Endothelial cell (in vitro differentiated cells): ENCODE measurements at places on chromosomes 3 and 15.

- DNase-seq: no peak
Observed at GRCh38 chr15:32857732-32858131, 139.9 kb downstream of the GREM1 start.

GRCh38 chr3:21407743-21408142 is 343.3 kb downstream of the ZNF385D start:
- no peak for DNase-seq

DNA sequence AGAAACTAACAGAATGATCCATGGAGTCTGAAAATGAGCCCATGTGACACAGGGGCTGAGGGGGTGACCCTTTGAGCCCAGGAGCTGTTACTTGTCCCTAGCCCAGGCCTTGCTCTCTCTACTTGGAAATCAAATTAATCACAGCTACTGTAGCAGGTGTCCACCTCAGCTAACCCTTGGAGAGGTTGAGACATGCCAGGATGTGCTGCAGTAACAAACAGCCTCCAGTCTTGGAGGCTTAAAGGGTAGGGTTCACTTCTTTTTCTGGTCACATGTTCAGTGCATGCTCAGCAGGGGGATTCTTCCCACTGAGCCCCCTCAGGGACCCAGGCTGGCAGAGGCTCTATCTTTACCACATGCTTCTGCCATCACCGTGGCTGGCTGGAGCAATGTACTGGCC is 21.4 kb downstream of the TPRA1 start:
- no peak for DNase-seq

GRCh38 chr15:60091157-60091556 is 87.0 kb downstream of the FOXB1 start:
- DNase-seq: no peak

GRCh38 chr15:33089878-33090757 is 104.4 kb downstream of the FMN1 start:
- DNase-seq: no peak

DNA sequence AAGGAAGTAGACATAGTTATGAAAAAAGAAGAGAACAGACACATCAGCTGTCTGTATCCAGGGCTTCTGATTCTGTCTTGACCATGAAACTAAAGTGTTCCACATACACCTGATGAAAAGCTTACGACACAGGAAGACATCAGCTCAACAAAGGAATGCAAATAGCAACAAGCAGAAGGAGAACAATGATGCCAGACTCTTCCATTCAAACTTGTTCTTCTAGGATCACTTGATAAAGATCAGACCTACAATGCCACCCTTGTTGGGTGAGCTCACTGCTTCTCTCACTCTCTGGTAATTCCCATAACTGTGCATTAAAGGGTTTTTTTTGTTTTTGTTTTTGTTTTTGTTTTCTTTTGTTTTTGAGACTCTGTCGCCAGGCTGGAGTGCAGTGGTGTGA is 49.7 kb downstream of the GATM start:
- no peak for DNase-seq

DNA sequence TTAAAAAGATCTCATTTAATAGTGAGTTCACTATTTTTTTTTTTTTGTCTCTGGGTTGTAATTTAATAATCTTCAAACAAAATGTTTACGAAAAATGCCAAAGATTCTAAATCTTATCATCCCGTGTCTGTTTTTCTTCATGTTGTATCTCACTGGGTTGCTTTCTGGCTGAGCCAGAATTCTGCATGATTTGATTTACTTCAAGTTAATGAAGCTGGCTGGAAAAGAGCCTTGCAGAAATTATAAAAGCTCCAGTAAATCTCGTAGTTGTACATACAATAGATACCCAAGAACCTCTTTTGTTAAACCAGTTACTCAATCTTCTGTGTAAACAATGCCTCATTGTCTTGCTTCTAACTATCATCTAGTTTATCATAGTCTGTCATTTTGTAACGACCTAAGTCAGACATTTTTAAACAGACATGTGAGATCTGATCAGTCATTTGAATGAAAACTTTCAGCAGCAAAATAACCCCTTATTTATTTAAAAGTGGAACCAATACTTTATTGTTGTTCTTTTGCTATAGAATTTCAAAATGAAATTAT is 249.0 kb downstream of the MCTP2 start:
- DNase-seq: no peak

- no peak for DNase-seq
Observed at GRCh38 chr3:69803681-69804270, 64.5 kb downstream of the MITF start.

GRCh38 chr3:38371541-38372213 is 25.1 kb downstream of the XYLB start:
- DNase-seq: no peak

- no peak for DNase-seq
Observed at GRCh38 chr3:115385774-115386730, 237.3 kb upstream of the GAP43 start.

DNA sequence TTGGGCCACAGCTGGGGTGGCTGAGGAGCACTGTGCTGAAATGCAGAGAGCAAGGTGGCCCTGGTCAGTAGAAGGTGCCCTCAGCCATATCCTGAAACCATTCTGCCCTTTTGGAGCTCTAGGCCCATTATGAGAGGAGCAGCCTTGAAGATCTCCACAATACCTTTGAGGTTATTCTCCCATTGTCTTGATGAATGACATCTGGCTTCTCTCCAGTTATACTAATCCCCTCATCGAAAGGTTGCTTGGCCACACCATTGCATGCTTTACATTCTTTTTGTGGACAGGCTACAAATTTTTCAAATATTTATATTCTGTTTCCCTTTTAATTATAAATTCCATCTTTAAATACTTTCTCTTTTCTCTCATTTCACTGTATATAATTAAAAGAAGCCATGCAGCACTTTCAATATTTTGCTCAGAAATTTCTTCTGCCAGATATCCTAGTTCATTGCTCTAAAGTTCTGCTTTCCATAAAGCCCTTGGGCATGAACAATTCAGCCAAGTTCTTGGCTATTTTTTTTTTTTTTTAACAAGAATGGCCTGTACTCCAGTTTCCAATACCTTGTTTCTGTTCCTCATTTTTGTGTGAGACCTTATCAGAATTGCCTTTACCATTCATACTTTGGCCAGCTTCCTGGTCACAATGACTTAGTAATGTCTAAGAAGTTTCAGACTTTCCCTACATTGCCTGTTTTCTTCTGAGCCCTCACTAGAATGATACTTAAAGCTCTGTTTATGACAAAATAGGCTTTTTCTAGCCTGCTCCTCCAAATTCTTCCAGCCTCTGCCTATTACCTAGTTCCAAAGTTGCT is 138.9 kb upstream of the SGO1 start:
- DNase-seq: no peak

DNA sequence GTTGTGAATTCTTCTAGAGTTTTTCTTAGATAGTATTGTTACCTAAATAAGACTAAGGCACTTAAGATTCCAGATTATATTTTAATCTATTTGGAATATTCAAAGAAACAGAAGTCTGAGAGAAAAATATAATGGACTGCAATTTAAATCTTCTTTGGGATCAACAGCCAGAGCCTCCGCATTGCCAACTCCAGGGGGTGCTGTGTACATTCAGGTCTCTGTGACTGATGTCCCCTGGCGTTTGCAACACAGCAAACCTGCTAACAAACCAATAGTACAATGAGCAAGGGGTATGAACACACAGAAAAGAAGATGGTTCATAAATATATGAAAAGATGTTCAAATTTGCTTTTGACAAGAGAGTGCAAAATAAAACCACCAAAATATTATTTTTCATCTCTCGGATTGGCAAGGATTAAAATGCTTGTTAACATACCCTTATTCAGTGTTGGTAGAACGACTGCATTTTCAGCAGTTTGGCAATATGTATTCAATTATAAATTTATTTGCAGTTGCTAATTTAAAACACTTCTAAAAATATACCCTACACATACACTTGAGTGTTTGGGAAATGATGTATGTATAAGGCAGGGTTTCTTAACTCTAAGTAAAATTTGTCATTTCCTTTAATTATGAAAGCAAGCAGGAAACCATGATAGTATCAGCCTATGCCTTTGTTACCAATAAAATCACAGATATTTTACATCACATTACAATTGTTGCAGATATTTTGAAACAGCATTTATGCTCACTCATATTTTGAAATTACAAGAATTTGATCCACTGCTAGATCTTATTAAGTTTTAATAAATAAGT is 16.1 kb upstream of the TM4SF1 start:
- peak; percentile 70 for DNase-seq

DNA sequence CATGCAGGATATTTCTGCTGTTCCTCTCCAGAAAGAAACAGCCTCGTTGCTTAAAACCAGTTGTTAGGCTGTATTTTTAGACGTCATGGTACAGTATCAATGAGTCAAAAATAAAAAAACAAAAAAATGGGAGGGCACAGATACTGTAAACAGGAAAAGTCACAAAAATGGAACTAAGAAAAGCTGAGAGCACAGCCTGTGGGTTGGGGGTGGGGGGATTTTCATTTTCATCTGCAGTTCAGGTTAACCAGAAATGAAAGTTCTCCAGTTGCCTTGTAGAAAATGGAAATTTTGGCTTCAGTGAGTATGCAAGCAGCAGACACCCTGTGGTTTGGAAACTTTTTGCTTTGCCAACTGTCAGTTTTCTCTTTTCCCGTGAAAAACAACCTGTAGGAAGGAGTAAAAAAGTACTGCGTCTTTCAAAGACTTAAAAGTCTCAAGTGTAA is 59.0 kb downstream of the FRMD4B start:
- DNase-seq: no peak

DNA sequence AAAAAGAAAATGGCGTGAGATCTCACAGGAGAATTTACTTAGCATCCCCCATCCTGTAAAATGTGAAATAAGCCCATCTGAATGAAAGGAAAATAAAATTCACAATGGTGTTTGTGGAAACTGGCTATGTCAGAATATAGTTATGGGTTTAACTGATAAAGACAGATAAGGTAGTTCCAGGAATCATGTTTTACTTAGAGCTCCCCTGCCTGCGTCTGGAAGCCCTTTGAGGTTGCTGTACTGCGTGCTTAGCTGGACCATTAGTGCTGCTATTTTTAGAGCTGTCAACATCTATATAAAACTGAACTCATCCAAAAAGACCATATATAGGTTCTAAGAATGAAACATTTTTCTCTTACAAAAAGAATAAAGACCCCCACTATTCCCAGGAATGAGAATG is 130.8 kb downstream of the LSAMP start:
- no peak for DNase-seq

DNA sequence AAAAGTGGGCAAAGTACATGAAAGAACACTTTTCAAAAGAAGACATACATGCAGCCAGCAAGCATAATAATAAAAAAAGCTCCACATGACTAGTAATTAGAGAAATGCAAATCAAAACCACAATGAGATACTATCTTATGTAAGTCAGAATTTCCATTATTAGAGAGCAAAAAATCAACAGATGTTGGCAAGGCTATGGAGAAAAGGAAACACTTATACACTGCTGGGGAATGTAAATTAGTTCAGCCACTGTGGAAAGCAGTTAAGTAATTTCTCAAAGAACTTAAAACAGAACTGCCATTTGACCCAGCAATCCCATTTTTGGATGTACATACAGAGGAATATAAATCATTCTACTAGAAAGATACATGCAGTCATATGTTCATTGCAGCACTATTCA is 360.7 kb downstream of the NSUN3 start:
- no peak for DNase-seq

DNA sequence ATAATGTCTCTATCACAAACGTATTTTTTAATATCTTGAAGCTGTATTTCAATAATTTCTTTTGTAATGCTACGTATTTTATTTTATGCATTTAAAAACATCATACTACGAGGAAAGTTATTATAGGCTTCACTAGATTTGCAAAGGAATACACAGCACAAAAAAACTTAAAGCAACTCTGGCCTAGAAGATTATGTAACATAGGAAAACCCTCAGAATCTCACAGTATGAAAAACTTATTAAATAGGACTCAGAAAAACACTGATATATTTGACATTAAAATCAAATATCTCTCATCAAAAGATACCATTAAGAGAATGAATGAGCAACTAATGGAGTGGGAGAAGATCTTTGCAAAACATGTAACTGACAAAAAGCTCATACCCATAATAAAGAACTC is 63.7 kb downstream of the DMXL2 start:
- no peak for DNase-seq
